ENCODE measurements at places on chromosomes 2 and 18.

DNA sequence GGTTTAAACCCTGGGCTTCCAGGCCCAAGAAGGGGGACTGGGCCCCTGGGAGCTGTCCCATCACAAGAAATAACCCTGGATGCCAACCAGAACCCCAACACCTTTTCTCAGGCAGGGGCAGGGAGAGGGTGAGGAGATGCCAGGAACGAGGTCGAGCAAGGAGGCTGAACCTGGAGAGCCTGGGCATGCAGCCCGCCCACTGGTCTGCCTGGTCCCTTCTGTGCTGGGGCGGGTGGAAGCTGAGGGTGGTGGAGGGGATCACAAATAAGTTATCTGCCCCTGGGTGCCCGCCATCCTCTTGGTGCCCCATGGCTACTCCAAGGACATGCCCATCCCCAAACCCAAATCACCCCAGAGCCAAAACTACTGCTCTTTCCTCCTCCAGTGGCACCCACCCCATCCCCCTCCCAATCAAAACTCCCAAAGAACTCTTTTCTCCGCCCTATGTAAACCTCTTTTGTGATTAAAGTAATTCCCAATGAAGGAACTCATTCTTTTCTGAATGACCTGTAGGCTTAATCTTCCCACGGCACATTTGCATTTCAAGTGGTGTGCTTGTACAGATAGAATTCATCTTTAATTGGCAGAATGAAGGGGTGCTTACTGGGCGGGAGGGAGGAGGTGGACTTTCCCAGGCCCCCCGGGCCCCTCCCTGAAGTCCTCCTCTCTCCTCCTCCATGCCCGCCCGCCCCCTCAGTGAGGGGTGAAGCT, 47.9 kb downstream of the EFR3B start:
- DNase-seq = no peak

GRCh38 chr2:146412625-146413024, 1432.2 kb upstream of the ACVR2A start:
- DNase-seq = no peak

DNA sequence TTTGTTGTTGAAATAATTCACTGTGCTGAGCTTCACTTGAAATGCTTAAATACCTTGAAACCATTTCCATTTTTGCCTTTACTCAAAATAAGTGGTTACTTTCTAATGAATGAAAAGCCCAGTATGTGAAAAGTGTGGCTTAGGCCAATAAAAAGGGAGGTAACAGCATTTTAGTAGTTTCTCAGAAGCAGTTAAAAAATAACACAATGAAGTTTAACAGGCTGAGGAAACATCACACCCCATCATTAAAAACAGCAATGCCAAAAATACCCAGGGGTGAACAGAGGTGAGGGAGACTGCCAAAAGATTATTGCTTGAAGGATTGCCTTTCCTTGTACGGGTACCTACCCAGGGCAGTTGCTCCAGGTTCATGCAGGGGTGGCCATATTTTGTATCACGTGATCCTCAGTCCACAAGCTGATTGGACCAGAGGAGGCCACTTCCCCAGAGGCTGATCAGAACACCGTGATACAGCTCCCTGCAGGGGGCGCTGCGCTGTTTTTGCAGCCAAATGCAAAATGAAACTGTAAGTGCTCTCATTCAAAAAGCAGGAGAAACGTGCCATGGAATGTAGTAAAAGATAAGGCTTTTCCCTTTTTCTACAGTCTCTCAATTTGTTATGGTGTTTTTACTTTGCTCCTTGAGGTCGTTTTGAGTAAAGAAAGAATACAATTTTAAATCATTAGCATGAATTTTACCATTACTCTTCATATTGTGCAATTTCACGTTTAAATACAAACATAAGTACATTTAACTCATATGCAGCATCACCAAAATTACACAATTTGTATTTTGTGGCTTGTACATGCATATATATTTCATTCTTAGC, 70.2 kb upstream of the SH3BP4 start:
- peak; percentile 86 for DNase-seq

DNA sequence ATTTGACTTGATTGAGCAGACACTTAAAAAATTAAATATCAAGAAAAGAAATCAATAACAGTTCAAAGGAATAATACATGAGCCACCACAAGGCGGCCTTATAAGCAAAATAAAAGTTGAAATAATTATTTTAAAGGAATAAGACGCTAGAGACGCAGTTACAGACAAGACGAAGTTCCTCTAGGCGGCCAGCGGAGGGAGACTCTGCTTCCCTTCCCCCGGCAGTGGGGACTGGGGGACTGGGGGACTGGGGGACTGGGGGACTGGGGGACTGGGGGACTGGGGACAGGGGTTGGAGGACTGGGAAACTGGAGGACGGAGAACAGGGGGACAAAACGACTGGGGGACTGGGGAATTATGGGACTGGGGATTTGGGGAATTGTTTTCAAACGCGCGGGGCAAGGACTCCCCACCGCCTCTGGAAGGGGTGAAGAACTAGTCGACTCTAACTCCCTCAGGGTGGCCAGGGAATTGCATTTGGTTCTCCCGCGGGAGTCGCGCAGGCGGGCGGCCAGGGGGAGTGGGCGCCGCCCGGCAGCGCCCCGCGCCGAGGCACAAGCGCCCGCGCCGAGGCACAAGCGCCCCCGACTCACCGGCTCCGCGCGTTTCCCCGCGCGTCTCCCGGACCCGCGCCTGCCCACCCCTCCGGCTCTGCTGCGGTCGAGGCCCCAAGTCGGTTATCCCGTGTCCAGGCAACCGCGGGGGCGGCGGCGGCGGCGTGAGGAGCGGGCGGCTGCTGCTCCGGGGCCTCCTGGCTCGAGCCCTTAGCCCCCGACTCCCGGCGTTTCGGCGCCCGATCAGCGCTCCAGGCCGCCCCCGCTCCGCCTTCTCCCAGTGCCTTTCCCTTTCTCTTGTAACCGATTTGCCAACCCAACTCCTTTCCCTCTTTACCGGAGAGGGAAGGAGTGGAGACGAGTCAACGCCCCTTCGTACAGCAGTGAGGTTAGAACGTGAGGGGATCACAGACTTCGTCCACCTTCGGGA, at the start of gene CCDC178:
Gene CCDC178 (minus strand): TSS at position 662 of the 984 bp plus-strand sequence. CDS start 28,633 bp downstream, outside the sequence.
- DNase-seq = peak; percentile 60

GRCh38 chr2:54514822-54515569, 58.9 kb downstream of the SPTBN1 start:
- DNase-seq = no peak

GRCh38 chr18:58639751-58640427, 11.0 kb upstream of the ALPK2 start:
- DNase-seq = no peak

DNA sequence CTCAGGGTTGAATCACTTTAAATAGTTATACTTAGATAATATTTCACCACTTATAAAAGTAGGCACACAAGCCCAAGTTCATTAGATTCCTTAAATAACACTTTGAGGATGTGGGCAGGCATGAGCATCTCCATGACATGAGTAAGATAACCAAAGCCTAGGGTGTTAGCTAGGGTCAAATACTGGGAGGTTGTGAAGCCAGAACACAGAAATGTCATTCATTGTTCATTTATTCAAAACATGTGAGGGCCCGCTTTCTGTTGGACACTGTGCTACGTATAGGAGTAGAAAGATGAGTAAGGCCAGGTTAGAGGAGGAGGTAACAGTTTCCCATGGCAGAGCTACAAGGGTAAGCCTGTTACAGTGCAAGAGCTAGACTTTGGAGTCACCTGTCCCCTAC, 93.5 kb upstream of the NEDD4L start:
- no peak for DNase-seq

GRCh38 chr2:13558368-13558767, 841.6 kb downstream of the TRIB2 start:
- no peak for DNase-seq

GRCh38 chr2:66271777-66272176, 163.1 kb upstream of the MEIS1 start:
- no peak for DNase-seq

DNA sequence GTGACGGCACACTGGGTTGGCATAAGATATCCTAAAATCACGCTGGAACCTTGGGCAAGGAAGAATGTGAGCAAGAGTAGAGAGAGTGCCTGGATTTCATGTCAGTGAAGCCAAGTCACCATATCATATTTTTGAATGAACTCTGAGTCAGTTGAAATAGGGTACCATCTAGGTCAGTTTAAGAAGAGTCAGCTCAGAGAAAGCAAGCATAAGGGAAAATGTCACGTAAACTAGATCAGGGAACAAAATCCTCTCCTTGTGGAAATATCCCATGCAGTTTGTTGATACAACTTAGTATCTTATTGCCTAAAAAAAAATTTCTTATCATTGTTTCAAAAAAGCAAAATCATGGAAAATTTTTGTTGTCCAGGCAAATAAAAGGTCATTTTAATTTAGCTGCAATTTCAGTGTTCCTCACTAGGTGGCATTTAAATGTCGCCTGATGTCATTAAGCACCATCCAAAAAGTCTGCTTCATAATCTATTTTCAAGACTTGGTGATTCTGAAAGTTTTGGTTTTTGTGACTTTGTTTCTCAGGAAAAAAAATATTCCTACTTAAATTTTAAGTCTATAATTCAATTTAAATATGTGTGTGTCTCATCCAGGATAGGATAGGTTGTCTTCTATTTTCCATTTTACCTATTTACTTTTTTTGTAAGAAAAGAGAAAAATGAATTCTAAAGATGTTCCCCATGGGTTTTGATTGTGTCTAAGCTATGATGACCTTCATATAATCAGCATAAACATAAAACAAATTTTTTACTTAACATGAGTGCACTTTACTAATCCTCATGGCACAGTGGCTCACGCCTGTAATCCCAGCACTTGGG, 19.6 kb downstream of the RSAD2 start:
- peak; percentile 38 for DNase-seq

DNA sequence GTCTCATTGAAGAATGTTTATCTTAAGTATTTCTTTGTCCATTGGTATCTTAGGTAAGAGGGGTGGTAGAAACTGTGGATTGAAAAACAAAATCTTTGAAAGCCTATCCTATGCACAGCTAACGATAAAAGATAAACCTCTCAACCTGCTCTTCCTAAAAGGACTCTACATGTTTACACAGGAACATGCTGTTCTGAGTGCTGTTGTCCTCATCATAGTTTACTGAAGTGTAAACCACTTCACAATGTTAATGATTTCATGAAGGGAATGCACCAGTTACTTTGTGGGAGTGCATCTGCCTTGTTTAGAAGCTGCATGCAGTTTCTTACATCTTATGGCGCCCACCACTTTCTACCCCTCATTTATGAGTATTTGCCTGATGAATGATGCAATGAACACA, 1.2 kb downstream of the ACMSD start:
- DNase-seq = no peak

- DNase-seq = no peak
Observed at GRCh38 chr18:63142594-63143225, 176.9 kb downstream of the BCL2 start.

DNA sequence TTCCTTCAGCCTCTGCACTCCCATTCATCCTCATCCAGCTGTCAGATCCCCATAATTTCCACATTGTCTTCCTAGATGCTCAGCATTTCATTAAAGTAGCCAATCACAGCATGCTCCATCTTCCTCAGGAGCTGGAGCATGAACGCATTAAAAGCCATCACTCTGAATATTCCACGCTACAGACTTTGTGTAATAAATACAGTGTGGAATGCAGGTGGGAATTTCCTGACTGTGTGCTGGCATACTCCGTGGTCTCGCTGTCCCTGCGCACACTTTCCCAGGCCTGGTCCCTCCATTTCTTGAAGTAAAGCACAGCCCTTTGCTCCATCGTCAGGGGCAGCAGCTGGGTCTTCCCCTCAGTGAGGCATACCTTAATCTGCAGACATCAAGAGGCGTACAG, 123.7 kb upstream of the NCK2 start:
- no peak for DNase-seq

GRCh38 chr2:136381722-136382633, 264.0 kb upstream of the CXCR4 start:
- no peak for DNase-seq

DNA sequence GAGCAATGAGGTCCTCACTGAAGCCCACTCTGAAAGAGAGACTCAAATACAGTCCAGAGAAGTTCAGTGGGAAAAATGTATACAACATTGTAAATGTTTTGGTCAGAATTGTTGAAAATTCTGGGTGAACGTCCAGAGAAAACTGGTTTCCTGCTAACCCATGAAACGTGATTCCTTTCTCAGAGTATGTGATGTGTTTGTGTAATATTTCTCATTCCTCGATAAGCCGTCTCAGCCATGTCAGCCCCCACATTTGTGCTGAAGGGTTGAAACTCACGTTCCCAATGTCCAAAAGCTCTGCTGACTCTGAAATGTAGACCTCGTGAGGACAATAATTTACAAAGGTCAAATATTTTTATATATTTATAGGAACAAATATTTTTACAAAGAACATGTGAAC, 51.6 kb downstream of the BMP10 start:
- no peak for DNase-seq

- no peak for DNase-seq
Observed at GRCh38 chr2:115480741-115481140, 1038.3 kb downstream of the DPP10 start.

DNA sequence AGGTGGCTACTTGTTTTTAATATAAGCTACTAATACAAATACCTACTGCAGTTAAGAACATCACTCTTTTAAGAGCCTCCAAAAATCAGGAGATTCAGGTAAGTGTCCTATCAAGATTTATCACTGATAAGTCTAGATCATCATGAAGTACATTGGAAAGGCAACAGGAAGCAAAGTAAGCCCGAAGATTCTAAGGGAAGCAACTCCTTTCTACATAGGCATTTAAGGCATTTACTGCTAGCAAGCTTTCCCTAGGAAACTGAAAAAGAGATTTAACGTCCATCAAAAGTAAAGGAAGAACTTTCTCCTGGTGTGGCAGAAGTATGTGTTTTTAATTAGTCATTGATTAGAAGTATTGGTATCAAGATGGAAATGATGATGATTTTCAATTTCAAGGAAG, 3.7 kb downstream of the STK17B start:
- DNase-seq = no peak

DNA sequence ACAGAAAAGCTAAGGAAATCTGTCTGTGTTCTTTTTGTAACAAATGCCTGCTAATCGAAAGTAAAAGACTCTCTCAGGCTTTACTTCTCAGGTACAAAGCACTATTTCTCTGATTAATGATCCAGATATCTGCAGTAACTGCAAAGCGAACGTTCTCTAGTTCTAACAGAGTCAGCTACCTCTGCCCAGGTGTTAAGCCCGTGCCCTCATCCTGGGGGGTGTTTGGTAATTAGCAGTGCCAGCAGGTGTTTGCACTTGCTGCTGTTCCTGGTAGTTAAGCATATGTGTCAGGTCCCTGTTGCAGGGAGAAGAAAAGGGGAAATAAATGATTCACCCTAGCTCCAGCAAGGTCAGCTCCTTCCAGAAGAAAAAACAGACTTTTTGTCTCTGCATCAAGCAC, 58.8 kb upstream of the CRIM1 start:
- DNase-seq = no peak

DNA sequence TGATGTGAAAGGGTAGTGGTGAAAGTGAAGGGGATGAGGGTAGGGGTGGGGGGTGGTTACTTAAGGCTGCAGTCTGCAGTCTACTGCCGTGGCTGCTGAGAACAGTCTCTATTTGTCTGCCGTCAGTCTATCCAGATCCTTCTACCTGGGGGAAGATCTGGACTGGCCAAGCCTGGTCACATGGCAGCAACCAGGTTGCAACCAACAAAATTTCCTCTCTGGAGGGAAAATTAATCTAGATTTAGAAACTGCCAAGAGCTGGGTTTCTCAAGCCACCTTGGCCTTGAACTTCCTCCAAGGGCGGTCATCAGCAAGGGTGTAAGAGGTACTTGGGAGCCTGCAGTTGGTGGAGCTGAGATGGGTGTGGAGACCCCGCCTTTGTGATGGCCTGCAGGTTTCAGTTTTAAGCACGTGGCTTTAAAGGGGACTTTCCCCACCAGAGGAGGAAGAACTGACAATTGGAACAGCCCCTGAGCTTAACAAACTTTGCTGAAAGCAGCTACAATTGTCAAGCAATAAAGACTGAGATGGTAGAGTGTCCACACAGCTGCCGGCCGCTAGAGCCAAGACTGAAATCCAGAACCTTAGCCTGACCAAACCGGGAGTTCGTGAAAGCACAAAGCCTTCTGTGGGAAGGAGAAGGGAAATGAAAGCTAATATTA, 31.4 kb upstream of the KCMF1 start:
- no peak for DNase-seq

Measured in NCI-H2081 (cell line).